ENCODE measurements at places on chromosomes 12 and 14.

- DNase-seq: no peak
Measured at GRCh38 chr12:1515428-1515827, 79.0 kb downstream of the FBXL14 start.

DNA sequence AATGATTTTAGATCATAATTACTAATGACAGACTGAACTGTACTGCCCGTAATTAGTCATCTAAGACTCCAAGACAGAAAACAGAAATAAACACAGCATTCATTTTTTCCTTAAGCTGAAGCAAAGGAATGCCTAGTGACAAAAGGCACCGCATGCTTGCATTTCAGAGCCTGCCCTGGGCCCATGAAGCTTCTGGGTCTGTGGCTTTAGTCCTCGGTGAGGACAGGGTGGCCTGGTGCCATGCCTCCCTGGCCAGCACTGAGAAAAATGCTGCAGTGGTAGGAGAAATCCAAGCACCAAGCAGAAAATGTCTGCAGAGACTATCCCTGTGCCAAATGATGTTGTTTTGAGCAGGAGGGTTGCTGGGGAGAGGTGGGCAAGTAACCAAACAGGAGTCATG, 171.6 kb downstream of the CALM1 start:
- no peak for DNase-seq

GRCh38 chr14:76957224-76957891, 71.2 kb downstream of the IRF2BPL start:
- DNase-seq: no peak

GRCh38 chr14:87567618-87568295, 425.2 kb downstream of the GALC start:
- DNase-seq: no peak

DNA sequence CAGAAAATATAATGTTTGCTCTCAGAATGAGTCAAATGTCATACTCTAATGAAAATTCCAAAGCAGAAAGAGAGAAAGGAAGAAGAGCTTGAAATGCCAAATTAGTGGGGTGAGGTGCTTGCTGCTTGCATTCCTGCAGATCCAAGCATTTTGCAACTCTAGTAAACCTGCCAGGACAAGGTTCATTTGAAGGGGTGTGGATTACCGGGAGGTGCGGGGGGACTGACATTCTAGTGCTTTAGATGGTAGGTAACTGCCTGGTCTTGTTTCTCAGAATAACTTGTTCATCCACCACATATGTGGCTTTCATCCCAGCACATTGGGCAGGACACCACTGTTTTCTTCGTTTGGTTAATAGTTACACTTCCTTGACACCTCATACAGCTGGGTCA, 144.4 kb downstream of the AKAP6 start:
- peak; percentile 93 for DNase-seq

- no peak for DNase-seq
Measured at GRCh38 chr12:130545475-130545874, 170.6 kb downstream of the RIMBP2 start.

- DNase-seq: peak; percentile 79
Measured at GRCh38 chr12:65891987-65892481, 67.8 kb downstream of the HMGA2 start.

DNA sequence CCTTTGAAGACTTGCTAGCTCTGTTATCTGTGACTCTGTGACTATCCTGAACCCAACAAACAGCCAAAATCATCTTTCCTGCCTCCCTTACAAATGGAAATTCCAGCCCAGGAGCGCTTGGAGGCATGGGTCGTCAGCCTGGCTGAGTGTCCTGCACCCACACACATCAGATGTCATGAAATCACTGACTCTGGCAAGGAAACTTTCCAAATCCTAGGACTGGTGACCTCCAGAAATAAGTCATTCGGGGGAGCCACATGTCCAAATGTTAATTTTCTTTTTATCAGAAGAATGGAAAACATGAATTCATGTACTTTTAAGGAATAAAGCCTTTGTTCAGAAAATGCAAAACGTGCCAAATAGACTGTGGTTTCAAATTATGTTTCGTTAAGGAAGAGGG, 96.3 kb upstream of the EVL start:
- no peak for DNase-seq

GRCh38 chr14:48792376-48793024, 793.7 kb downstream of the RPS29 start:
- no peak for DNase-seq

- no peak for DNase-seq
Measured at GRCh38 chr12:99975321-99975720, 9.4 kb downstream of the ANKS1B start.

DNA sequence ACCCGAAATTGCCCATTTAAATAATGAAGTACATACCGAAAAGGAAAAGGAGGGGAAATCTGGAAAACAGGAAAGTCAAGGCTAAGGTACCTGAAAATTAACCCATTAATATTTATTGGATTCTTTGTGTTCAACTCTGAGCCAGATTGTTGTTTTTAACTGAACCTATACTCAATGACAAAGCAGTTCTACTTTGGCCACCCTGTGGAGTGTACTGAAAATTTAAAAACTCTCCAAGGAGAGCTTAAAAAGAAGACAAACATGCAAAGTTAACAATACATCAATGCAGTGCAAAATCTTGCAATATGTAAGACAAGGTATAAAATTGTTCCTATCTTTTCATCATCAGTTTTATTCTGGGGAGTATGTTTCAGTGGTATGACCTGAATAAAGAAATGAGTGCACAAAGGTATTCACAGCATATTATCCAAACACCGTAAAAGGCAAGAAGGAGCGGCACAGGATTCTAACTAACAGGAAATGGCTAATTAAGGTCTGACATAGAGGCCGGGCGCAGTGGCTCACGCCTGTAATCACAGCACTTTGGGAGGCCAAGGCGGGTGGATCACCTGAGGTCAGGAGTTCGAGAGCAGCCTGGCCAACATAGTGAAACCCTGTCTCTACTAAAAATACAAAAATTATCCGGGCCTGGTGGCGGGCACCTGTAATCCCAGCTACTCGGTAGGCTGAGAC, 1.7 kb downstream of the USP44 start:
- DNase-seq: no peak

DNA sequence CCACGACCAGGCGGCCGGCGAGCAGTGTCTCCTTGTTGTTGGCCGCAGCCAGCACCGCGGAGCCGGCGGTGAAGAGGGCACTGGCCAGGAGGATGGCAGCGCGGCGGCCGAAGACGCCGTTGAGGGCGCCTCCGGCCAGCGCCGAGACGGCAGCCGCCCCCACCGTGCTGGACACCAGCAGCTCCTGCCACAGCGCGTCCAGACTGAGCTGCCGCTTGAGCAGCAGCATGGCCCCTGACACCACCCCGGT, 691 bp downstream of the SLC2A13 start:
- no peak for DNase-seq

DNA sequence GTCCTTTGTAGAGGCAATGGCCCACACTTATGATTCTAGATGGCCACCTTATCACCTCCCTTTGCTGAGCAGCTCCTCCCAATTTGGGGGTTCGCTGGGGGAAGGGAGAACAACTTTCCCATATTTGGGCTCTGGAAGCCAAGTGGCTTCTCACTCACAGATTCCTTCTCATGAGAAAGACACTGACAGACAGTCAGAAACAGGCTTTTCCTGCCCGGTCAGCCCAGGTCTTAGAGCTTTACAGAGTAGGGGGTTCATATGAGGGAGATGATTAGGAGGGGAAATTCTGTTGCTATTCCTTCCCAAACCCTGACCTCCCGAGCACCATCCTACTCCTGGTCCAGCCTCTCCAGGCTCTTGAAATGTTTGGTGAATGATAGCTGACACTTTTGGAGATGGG, 60.1 kb upstream of the HSPB8 start:
- DNase-seq: no peak

- no peak for DNase-seq
Measured at GRCh38 chr14:83992857-83993256, 1537.1 kb upstream of the FLRT2 start.

DNA sequence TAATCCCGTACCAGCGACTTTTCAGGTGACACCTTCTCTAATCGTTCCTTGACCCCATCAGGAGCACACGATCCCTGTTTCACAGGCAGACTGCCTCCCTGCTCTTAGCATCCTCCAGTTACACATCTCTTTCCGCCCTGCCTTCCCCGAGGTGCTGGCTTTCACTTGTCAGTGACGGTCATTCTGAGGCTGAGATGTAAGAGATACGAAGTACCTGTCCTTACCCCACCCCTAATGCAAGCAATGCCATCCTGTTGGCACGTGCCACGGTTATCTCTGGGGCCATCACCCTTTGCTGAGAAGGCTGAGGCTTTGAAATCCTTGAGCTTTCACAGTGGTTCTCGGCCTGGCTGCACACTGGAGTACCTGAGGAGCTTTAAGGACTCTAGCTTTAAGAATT, 24.4 kb downstream of the B4GALNT3 start:
- no peak for DNase-seq

DNA sequence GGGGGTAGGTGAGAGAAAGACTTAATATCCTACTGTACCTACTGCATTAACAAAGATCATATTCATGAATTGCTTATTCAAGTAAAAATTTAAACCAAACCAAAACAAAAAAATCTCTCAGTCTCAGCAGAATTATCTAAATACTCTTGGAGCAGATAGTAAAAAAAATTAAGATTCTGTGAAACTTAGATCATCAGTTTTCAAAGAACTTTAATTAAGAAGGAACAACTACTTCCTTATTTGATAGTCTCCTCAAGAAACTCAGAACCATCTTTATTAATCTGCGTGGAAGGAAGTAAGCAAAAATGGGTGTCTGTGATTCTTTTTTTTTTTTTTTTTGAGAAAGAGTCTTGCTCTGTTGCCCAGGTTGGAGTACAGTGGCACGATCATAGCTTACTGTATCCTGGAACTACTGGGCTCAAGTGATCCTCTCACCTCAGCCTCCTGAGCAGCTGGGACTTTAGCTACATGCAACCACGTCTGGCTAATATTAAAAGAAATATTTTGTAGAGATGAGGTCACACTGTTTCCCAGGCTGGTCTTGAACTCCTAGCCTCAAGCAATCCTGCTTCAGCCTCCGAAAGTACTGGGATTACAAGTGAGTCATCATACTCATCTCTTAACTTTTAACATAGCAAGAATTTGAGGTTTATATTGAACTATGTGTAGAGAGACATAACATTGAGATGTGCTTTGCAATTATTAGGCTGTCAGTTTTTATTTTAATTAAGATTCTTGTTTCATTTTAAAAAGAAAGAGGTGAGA, 37.4 kb downstream of the GAS2L3 start:
- no peak for DNase-seq

GRCh38 chr12:129328235-129328634, 475.0 kb downstream of the GLT1D1 start:
- no peak for DNase-seq

DNA sequence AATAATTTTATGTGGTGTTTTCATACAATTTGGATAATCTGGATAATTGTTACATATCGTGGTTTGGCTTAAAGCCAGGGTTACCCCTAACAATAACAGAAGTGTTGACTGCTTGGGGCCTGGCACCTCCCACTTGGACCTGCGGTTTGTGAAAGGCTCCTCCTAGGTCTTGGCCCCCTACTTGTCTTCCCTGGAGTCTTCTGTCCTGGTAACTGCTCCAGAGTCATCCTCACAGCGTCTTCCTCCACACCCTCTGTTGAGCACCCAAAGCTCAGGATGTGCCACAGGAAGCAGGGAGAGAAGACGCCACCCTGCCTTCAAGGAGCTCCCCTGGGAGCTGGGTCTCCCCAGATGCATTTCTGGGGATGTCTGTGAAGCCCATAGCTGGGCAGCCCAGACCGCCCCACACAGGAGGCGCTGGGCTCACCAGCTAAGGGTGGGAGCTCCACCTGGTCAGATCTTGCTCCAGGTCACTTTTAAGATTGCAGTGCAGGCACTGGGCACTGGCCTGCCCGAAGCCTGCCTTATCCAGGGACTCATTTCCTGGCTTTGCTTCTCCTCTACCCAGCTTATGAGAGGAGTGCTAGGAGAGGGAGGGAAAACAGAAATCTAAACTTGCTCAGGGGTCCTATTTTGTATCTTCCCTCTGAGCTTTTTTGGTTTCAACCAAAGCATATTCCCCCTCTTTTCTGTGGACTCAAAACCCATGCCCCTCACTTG, 98.2 kb downstream of the ZFP36L1 start:
- no peak for DNase-seq

GRCh38 chr14:47929334-47929733, 253.9 kb upstream of the MDGA2 start:
- no peak for DNase-seq

DNA sequence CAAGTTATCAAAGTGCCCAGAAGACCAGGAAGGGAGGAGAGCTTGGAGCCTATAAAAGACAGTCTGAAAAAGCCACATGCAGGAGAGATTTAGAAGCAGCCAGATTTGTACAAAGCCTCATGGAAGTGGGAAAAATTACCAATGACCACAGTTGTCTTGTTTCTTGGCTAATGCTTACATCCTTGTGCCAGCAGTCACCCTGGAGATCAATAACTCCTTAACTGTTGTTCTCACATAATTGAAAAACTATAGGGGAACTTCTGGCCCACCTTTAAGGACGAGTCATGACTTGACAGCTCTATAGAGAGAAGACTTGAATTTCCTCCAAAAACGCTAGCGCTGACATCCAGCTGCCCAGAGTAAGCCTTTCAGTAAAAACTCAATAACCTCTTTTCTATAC, 313.1 kb downstream of the GALC start:
- DNase-seq: no peak

GRCh38 chr12:10305411-10305810, 2.3 kb upstream of the KLRD1 start:
- DNase-seq: no peak

DNA sequence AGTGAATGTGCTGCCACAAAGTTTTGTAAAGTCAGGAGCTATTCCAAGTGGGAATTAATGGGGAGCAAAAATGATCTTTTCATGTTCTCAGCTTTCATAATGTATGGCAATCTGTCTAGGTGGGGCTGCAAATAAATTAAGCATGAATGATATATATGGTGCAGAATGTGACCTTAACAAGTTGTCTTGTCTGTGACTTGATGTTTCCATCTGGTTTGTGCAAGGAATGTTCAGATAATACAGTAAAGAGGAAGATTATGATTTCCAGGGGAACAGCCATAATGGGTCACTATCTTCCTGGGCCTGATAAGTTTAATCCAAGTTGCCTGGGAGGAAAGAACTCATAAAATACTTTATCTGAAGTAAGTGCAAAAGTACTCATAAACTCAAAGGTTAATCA, 1815.8 kb upstream of the FLRT2 start:
- no peak for DNase-seq

- no peak for DNase-seq
Measured at GRCh38 chr14:61535458-61535857, 159.9 kb upstream of the HIF1A start.

DNA sequence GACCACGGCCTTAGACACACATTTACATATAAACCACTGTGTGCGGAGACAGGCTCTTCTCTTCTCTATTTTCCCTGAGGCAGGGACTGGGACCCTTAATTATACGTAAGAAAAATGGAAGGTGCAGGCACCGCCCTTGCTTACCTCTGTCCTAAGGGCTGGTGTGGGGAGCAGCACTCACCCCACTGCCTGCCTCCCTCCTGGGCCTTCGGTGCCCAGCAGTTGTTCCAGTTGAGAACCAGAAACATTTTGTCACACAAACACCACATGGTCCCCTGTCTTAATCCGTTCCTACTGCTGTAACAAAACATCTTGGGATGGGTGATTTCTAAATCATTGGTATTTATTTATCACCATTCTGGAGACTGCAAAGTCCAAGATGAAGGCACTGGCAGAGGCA, 192.7 kb upstream of the DIO3 start:
- no peak for DNase-seq
